Motor neuron (in vitro differentiated cells): ENCODE measurements at places on chromosomes 6 and 20. TPM values are rescaled to one million over a fixed set of nuclear protein-coding genes. Genes with fewer than 3 reads are reported as not detected.

The HTR1E gene
- 0.24 TPM in 1 of 2 replicates, not detected in the other for total RNA-seq

The BMP5 gene
- total RNA-seq = not detected in 2 replicates

The POM121L2 gene
- 0.44 and 0.71 TPM in 2 replicates for total RNA-seq

The RCAN2 gene
- total RNA-seq = 22.1 and 24.0 TPM in 2 replicates

The NCR2 gene
- not detected in 2 replicates for total RNA-seq

The GDAP1L1 gene
- total RNA-seq = 163 and 175 TPM in 2 replicates

The F13A1 gene
- not detected in 2 replicates for total RNA-seq

The MEP1A gene
- total RNA-seq = 0.05 TPM in 1 of 2 replicates, not detected in the other

The SASH1 gene
- total RNA-seq = 19.1 and 21.7 TPM in 2 replicates

The MROH8 gene
- total RNA-seq = 5.8 and 6.1 TPM in 2 replicates

The C20orf141 gene
- total RNA-seq = not detected in 2 replicates
